Astrocyte of the hippocampus (primary cell): ENCODE measurements at places on chromosomes 1 and 21.

DNA sequence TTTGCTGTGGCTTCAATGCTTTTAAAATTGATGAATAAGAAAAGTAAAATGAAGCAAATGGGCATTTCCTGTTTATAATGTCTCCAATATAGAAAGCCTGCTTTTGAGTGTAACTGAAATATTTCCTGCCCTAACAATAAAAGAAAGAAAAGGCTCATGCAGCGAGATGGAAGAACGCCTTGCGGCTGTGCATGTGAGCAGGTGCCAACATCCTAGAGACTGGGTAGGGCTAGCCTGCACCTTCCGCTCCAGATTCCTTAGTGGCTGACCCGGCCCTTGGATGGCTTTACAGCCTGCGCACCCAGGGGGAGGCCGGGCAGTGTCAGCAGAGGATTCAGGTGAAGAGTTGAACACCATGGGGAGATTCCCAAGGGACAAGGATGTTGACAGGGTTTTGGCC is 21.8 kb downstream of the CNIH3 start:
- DNase-seq, result peak; percentile 77

GRCh38 chr1:46767649-46768282 is 31.1 kb upstream of the CYP4B1 start:
- no peak for DNase-seq

DNA sequence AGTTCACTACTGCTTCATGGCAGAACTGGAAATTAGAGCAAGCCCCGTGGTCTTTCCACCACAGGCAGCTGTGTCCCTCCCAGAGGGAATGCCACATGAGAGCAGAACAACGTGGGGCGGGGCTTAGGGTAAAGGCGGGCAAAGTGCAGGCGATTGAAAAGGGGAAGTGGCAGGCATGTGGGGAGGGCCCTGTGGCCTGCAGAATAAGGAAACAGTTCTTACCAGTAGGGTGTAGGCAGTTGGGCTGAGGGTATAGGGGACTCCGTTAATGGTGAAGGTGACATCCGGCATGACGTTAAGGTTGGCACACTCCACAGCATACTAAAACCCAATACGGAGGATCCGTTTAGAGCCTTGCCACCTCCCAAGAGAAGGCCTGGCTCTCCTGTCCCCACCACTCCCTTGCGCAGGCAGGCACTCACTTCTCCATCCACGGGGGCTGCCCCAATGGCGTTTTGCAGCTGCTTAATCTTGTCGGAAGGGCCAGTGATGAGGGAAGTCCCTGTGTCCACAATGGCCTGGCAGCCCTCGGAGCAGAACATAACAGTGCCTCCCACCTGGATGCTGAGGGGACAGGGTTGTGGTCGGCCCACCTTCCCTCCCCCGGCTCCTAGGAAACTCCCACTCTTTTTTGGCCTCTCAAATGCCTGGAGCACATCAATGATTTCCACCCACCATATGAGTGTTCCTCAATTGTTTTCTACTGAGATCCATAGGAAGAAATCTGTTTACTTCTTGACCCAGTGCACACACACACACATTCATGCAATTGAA is 9.1 kb upstream of the RAB7B start:
- no peak for DNase-seq

DNA sequence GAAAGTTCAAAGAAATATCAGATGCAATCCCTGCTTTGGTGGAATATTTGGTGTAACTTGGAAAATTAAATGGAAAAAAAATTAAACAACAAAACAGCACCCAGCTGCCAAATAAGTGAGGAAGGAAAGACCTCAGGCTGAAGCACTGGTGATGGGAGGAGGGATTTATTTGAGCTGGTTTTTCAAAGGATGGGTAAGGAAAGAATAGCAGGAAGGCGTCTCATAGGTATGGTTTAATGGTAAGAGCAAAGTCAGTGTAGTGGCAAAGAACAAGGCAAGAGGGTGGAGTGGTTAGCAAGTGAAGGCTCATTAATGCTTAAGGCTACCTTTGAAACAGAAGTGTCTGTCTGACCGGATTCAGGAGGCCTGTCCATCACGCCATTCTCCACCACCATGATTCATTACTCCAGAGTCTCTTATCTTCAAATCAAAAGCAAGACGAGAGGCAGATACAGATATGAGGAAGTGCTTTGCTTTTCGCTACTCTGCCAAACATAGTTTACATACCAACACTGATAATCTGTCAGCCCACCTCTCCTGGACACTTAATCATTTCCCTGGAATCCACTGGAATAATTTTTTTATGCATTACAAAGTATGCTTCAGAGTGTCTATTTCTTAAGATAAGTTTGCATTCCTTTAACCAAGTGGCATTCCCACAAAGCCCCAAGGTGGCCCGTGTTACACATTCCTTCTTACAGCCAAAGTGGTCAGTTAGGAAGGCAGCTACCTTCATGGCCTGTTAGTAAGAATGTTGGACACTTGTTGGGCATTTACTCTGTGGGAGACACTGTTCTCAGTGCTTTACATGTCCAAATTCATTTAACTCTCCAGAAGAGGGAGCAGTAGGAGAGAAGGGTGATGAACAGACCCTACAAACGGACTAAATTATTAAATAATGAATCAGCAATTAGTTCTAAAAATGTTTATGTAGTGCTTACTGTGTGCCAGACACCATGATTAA is 146.6 kb downstream of the ROR1 start:
- peak; percentile 95 for DNase-seq

DNA sequence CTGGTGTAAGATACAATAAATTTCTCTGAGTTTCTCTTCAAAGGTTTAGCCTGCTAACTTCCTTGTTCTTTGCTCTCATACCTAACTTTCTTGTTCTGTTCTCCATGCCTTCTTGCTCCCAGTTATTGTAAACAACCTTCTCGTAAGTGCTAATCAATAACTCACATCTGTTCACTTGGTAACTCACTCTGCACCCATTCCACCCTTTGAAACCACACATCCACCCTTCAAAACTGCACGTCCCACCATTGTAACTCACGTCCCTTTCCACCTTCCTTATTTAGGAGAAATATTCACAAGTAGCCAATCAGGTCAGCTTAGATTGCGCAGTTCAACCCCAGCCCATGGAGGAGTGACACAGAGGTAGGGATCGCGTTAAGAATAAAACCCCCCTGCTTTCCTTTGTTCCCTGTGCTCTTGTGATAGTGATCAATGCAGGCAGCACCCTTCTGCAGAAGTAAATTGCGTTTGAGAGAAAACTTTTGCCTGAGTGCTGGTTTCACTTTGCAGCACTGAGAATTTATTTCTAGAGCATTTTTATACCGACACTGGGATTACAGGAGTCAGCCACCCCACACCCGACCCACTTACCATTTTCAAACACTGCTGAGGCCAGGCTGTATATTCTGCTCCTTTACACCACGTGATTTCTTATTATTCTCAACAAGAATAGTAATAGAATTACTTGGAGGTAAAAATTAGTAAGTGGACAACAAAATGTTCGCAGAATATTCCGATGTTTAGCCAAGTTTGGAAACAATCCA is 789.2 kb upstream of the RGS18 start:
- no peak for DNase-seq

GRCh38 chr21:24705201-24705600 is 902.1 kb downstream of the MRPL39 start:
- peak; percentile 11 for DNase-seq

- DNase-seq, result no peak
Measured at GRCh38 chr1:55861676-55862340, 646.6 kb upstream of the USP24 start.

DNA sequence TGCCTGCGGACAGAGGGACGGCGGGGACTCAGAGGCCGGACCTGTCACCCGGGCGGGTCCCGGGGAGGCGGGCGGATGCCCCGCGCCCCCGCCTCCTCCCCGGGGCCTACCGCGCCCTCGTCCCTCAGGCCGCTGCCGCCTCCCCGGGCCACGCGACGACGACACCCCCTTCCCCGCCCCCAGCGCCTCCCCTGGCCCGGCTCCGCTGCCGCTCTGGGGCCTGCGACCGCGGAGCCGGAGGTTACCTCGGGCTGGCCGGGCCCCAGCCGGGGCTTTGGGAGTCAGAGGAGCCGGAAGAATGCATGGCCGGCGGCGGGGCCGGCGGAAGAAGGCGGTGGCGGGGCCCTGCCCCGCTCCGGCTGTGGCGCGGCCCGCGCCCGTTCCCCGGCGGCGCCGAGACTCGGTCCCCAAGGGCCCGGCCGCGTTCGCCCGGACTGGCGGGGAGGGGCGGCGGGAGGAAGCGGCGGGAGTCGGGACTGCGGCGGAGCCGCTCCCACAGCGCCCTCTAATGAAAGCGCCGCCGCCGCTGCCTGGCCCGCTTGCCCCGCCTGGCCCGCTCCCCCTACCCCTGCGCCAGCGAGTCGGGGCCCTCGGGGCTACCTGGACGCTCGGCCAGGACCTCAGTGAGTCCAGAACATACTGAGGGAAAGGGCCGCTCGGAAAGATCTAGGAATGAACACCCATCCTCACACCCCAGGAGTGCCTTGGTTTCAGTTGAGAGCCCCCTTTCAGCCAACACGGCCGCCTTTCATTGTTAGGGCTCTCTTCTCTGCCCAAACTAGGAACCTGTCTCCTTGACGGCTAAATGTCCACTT is at the start of gene LPGAT1:
TSS of gene LPGAT1 (minus strand) at position 436 of the 815 bp plus-strand sequence. CDS start 1,467 bp downstream, outside the sequence.
- peak; percentile 91 for DNase-seq

DNA sequence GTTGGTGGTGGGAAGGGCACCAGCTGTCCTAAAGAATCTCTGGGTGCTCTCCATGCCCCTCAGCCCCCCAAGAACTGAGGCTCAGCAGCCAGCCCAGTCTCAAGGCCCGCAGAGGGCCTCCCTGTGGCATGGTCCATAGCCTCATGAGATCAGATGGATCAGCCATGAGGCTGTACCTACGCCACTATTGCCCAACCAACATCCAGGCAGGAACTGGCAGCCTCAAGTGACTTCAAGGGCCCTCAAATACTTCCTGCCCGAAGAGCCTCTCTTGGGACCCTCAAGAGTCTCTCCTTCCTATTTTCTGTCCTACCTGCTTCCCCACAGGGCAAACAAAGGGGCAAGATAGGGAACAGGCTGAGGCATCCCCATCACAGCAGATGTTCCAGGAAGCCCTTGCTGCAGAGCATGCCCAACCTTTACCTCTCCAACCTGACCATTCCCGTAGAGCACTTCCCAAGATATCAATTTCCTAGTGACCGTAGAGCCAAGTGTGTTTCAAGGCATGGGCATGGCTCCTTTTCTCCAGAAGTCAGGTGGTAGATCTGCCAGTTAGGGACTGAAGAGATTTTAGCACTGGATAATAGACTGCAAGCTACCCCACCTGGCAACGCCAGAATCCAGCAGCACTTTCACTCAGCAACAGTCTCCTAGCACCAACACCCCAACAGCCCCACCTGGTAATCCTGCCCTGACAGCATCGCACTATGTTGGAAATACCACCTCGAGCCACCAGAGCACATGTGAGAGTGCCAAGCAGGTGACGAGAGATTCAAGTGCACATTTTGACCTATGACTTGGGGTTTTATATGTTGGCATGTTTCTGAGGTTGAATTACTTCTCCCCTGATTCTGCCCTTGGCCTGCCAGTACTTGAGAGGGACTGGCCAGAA is 13.7 kb upstream of the MFSD2A start:
- no peak for DNase-seq

GRCh38 chr21:35332841-35333426 is 283.8 kb upstream of the RUNX1 start:
- DNase-seq, result no peak

DNA sequence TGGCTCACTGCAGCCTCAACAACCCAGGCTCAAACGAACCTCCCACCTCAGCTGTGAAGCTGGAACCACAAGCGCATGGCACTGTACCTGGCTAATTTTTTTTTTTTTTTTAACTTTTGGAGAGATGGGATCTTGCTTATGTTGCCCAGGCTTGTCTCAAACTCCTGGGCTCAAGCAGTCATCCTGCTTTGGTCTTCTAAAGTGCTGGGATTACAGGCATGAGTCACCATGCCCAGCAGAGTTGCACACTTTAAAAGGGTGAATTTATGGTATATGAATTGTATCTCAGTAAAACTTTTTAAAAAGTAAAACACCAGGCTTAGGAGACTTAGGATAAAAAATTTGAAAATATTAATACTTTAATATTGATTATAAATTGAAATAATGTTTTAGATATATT is 99.1 kb downstream of the CLEC20A start:
- peak; percentile 22 for DNase-seq

GRCh38 chr1:19885821-19886220 is 3.6 kb downstream of the OTUD3 start:
- DNase-seq, result no peak

DNA sequence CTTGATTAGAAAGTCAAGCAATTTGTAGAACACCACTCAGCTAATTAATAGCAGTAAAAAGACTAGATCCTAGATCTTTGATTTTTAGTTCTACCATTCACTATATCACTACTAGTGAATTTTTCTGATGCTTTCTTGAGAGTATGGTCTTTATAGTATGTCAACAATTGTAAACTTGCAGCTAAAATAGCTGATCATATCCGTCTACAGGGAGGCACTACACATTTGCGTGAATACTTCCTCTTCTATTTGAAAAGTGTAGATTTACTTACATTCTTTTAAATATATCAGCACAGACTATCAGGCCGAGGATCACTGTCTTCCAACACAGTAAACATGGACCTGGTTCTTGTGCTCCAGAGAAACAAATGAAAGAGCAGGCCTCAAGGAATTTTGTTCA is 18.6 kb upstream of the PTPRC start:
- no peak for DNase-seq

GRCh38 chr21:43721939-43722338 is 3.0 kb downstream of the PDXK start:
- DNase-seq, result no peak

- no peak for DNase-seq
Measured at GRCh38 chr1:47415728-47416318, at the start of gene FOXE3. FOXE3 (plus strand) TSS chr1:47416285; CDS start chr1:47416316, 31 bp downstream.

GRCh38 chr1:201329286-201329685 is 46.0 kb downstream of the PKP1 start:
- DNase-seq, result peak; percentile 27

DNA sequence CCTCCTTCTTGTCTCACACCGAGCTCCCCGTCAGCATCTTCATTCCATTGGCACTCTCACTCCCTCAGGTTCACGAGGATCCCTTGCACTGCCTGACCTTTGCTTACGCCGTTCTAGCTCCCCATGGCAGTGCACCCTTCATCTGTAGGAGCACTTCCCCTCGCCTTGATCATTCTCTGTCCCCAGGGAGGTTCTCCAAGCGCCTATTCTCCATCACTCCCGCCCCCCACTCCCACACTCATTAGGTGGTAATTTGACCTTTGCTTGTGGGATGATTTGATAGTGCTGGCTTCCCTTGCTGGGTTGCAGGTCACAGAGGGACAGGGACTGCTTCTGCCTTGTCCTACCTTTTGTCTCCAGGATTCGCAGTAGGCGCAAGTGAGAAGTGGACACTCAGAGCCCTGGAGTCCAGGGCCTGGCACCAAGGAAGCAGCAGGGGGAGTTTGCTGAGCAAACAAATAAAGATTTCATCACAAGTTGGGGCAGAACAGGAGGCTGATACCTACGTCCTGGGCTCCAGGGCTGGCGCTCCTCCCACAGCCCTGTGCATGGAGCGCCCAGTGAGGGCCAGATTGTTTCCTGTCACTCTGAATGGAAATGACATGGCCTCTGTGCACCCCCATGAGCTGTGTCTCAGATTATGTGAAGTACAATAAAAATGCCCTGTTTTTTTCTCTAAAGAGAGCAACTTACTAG is 82.0 kb upstream of the RUNX3 start:
- DNase-seq, result no peak

- no peak for DNase-seq
Measured at GRCh38 chr21:29144736-29145353, 14.4 kb downstream of the MAP3K7CL start.
